ENCODE measurements at places on chromosomes 16 and 17.
A peak's percentile ranks its signal among the peaks of the same experiment; 100 is the strongest.

GRCh38 chr16:77645764-77646163 is 76.5 kb upstream of the NUDT7 start:
- peak; percentile 33 for DNase-seq

DNA sequence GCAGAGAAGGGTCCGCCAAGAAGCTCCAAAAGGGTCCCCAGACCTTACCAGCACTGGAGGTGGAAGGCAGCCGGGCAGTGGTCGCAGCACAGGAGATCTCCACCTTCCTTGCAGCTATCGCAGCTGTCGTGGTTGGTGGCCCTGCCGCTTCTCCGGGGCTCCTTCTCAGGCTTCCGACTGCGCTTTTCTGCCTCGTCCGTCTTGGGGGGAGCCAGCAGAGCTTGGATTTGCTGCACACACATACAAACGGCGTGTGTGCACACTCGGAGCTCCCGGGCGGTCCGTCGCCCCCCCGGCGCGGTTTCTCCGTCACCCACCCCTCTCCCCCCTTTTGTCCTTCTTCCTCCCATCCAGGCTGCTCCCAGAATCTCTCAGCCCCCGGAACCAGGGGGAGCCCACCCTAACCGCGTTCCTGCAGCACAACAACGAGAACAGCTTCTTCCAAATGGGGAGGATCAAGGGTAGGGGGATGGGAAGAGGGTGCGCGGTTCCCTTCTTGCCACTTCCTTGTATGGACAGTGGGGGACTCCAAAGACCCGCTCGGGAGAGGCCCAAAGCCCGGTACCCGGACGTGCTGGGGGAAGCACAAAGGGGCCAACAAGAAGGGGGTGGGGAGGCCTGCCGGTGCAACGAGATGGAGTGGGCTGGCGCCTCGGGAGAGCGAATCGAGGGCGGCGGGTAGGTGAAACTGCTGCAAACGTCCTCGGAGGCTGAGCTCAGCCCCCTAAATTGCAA is 1.1 kb downstream of the PHF12 start:
- peak; percentile 45 for DNase-seq

GRCh38 chr17:17356149-17356930 is 53.2 kb downstream of the NT5M start:
- DNase-seq, result peak; percentile 82

GRCh38 chr17:82059272-82060000 is 6.2 kb downstream of the DUS1L start:
- DNase-seq, result no peak

GRCh38 chr17:40326014-40326831 is 17.2 kb downstream of the RARA start:
- no peak for DNase-seq

GRCh38 chr16:88476817-88477397 is 23.8 kb downstream of the ZFPM1 start:
- DNase-seq, result no peak

DNA sequence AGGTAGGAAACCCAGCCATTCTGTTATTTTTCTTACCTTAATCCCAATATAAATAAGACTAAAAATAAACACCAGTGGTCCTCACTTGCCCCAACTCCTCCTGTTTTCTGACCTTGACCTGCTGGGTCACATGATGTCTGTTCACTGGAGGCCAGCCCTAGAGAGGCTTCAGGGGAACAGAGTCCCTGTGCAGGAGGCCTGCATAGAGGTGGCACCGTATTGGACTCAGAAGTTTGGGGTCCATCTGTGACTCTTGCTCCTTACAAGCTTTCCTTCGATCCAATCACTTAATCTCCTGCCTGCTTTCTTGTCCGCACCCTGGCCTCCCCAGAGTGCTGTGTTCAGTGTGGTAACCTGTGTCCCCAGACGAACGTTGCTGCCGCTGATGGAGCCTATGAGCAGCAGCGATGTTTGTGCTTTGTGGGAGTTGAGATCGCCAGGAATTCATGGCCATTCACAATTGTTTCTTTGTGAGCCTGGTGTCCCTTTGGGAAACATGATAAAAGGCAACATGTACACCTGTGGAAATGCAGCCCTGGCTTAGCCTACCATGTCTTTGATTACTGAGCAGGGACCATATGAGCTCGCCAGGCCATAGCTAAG is 4.7 kb downstream of the IGSF6 start:
- DNase-seq, result no peak

GRCh38 chr16:56956756-56957155 is 5.0 kb upstream of the CETP start:
- DNase-seq, result no peak

GRCh38 chr17:77769215-77769614 is 189.3 kb upstream of the TNRC6C start:
- DNase-seq, result no peak

- no peak for DNase-seq
These were observed 10.3 kb downstream of the CUEDC1 start for GRCh38 chr17:57944908-57945307.

DNA sequence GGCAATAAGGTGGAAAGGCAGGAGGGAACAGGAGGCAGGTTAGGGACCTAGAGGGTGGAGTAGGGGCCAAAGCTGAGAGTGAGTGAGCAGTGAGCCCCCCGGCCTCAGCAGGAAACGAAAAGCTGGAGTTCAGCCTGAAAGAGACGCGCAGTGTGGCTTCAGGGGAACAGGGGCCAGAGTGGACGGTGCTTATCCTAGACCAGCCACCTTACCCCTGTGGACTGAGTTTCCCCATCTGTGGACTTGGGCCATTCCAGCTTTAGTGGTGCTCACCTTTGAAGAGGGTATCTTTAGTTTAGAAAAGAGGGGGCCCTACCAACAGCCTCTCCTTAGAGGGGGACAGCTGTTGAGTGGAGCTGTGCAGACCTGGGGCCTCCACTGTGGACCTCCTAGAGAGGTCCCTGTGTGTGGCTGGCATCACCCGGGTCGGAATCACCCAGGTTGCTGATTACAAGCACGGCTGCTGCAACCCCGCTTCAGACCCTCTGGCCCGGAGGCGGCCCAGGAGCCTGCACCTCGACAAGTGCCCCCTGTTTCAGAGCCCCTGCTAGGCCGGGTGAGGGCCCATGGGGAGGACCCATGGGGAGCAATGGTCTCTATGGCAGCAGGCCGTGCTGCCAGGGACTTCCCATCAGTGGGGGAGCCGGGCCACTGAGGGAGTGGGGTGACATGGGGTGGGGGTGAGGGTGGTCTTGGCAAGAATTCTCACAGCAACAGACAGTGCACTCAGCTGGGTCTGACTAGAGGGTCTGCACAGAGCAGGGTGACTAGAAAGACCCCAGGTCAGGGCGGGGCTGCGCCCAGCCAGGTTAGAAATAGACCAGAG is 2.6 kb downstream of the GPR142 start:
- DNase-seq, result no peak

- DNase-seq, result peak; percentile 81
These were observed 26.1 kb downstream of the MEAK7 start for GRCh38 chr16:84478172-84478947.

DNA sequence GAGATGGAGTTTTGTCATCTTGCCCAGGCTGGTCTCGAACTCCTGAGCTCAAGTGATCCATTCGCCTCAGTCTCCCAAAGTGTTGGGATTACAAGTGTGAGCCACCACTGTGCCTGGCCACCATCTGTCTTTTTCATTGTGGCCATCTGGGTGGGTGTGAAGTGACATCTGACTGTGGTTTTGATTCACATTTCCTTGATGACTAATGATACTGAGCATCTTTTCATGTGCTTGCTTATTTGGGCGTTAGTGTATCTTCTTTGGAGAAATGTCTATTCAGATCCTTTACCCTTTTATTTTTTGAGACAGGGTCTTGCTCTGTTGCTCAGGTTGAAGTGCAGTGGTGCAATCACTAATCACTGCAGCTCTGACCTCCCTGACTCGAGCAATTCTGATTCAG is 53.9 kb upstream of the ERN1 start:
- peak; percentile 58 for DNase-seq

- DNase-seq, result no peak
These were observed 7.3 kb downstream of the PMFBP1 start for GRCh38 chr16:72164691-72165090.

DNA sequence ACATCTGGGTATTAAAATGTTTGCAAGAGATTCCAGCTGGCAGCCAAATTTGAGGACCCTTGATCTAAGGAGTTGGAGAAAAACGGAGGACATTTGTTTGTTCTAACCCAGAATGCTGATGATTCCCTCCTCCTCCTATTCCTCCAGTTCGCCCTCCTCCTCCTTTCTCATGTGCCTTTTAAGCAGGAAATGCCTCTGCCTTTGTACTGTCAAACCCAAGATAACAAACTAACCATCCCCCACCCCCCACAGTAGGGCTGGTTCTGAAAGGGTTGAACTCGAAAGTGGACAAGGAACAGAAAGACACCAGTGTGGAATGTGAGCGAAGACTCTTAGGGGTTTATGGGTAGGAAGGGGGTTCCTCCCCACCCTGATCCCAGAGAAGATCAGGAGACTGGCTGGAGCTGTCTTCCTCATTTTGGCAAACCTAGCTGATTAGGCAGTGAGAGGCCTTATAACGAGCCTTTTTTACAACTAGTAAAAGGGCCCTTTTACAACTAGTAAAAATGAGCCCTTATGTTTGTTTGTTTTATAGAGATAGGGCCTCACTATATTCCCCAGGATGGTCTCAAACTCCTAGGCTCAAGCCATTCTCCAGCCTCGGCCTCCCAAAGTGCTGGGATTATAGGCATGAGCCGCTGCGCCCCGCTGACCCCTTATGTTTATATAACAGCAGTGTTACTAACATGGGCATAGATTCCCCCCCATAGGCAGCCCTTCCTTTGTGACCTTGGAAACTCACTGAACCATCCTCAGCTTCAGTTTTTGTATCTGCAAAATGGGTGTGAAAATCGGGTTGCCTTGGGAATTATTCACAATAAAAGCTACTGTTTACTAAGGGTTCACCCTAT is 975 bp downstream of the CHD9 start:
- DNase-seq, result peak; percentile 80

DNA sequence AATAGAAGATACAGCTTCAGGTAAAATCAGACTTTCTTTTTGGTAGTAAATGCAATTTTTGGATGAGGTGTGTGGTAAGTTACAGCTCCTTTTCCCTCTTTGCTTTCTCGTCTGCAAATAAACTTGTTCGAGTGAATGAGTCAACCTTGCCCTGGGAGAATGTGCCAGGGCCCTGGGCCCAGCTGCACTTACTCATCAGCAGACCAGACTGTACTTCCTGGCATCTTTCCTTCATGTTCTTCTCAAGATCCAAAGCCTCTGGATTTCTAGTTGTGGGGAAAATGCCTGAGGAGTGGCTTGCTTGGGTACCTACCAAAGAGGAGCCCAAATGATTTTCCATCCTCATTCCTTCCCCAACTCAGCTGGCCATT is 5.4 kb upstream of the G6PC1 start:
- DNase-seq, result peak; percentile 82

- no peak for DNase-seq
These were observed 178.6 kb downstream of the CPPED1 start for GRCh38 chr16:12625068-12625467.

GRCh38 chr16:84080813-84081212 is 35.9 kb downstream of the MBTPS1 start:
- no peak for DNase-seq

Measured in iris pigment epithelial cell (primary cell).